Frontal cortex (tissue), 4 donors: ENCODE measurements at places on chromosomes 6 and 20. TPM values are rescaled to one million over a fixed set of nuclear protein-coding genes. Genes with fewer than 3 reads are reported as not detected.

- DNase-seq, result no peak
Measured at GRCh38 chr6:3813918-3814317, 35.3 kb upstream of the FAM50B start.

GRCh38 chr20:40606237-40606636 is 82.8 kb downstream of the MAFB start:
- DNase-seq, result no peak

- DNase-seq, result no peak
Measured at GRCh38 chr6:98905759-98906158, 42.0 kb downstream of the FBXL4 start.

- DNase-seq, result no peak
Measured at GRCh38 chr6:9361749-9362148, 926.4 kb upstream of the SLC35B3 start.

- no peak for DNase-seq
Measured at GRCh38 chr6:44030812-44031454, 96.3 kb downstream of the MRPL14 start.

GRCh38 chr20:61487346-61487996 is 235.4 kb downstream of the CDH4 start:
- no peak for DNase-seq

GRCh38 chr6:3612341-3613041 is 139.0 kb downstream of the PXDC1 start:
- no peak for DNase-seq

DNA sequence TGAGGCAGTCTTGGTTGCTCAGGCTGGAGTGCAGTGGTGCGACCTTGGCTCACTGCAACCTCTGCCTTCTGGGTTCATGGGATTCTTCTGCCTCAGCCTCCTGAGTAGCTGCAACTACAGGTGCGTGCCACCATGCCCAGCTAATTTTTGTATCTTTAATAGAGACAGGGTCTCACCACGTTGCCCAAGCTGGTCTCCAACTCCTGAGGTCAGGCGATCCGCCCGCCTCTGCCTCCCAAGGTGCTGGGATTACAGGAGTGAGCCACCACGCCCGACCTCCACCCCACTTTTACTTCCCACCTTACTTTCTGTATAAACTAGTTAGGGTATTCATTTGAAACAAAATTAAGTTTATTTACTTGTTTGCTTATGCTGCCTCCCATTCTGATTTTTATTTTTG is 86.5 kb downstream of the NCOA3 start:
- no peak for DNase-seq

DNA sequence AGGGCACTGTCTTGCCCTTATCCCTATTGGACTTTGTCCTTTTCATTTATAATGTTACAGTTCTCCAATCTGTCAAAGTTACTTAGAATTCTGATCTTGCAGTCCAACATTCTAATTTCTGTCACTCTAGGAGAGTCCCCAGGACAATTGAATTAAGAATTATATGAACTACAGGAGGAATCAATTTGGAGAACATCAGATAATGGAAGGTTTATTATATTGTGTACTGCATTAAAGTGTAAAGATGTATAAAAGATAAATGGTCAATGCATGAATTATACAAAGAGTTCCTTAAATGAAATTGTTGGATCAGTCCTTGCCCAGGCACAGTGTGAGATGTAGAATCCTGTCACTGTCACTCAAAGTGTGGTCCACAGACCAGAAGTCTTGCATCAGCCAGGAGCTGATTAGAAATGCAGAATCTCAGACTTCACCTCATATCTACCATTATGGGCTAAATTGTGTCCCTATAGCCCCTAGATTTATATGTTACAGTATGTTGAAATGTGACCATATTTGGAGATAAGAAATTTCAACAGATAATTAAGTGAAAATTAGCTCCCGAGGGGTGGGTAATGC is 145.5 kb downstream of the BTBD3 start:
- DNase-seq, result no peak

DNA sequence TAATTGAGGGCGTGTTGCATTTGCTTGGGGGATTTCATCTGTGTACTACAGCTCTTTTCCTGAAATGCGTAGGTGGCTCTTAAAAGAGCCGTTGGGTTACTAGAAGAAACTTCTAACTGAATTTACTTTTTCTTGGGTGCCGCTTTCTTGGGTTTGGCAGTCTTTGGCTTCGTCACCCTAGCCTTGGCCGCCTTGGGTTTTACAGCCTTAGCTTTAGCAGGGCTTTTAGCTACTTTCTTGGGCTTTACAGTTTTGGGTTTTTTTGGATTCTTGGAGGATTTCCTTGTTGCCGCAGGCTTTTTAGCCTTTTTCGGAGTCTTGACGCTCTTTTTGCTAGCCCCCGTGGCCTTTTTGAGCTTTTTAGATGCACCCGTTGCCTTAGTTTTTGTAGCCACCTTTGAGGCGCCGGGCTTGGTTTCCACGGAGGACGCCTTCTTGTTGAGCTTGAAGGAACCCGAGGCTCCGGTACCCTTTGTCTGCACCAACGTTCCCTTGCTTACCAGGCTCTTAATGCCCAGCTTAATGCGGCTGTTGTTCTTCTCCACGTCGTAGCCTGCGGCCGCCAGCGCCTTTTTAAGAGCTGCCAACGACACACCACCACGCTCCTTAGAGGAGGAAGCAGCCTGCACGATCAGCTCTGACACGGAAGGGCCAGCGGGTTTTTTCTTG is 54.5 kb downstream of the TRIM38 start:
- DNase-seq, result no peak

GRCh38 chr20:5127204-5127858 is 523 bp downstream of the CDS2 start:
- no peak for DNase-seq

DNA sequence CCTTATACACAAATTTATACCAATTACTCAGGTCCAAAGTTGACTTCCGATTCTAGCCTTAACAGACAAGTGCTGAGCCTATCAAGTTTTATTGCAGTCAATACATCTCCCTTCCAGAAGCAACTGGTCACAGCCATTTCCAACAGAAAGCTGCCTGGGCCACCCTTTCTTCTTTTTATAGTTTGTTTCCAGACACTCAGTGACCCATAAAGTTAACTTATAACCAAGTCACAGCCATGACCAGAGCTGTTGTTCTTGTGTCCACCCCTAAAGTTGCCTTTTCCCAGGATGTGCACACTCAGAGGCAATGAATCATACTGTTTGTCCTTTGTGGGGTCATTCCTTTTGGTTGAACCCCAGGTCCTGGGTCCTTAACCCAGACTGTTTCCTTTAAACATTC is 89.9 kb downstream of the CD83 start:
- DNase-seq, result no peak

- DNase-seq, result no peak
Measured at GRCh38 chr6:136146130-136146529, 104.0 kb downstream of the MTFR2 start.

GRCh38 chr6:84773133-84773430 is 8.7 kb upstream of the TBX18 start:
- no peak for DNase-seq

GRCh38 chr6:132730560-132730959 is 16.7 kb upstream of the VNN1 start:
- DNase-seq, result no peak

DNA sequence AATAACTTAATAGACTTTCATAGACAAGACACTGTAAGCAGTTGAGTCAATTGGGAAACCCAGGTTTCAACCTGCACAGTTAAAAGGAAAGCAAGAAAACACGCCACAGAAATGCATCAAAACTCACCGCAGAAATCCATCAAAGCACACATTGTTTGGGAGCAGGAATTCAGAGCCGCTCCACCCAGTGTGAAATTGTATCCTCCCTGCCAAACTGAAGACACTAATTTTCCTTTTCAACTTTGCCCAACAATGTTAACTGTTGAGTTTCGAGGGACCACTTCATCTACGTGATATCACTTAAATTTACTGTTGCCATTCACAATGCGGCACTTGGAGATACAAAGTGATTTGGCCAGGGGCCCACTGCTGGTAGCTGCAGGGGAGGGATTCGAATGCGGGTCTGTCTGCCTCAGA is 92.7 kb downstream of the DACT2 start:
- no peak for DNase-seq

DNA sequence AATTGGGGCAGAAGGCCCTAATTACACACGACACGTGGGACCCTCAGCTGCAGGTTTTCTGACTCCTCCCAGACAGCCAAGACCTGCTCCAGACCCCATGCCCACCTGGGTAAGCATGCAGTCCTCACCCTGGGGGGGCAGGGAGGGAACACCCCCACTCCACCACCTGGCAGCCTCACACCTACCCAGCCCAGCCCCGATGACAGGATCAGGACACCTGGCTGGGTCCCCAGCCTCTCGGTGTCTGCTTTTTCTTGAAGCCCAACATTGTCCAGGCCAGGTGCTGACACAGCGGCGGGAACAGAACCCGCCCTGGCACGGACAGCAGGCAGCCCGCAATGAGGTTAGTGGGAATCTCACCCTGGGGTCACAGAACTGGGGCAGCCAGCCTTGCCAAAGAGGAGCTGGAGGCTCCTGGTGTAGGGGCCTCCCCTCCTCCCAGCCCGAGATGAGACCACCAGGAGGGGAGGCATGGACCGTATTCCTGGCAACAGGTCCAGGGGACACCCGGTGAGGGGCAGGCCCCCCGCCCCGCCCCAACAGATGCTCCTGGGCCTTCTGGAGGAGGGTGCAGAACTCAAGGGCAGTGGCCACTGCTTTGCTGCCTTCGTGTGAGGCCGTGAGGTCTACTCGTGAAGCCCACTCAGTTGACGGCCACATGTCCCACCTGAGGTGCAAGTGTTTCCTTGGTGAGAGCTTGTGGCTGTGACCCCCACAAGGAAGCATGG is 103.8 kb downstream of the DLL1 start:
- DNase-seq, result no peak

DNA sequence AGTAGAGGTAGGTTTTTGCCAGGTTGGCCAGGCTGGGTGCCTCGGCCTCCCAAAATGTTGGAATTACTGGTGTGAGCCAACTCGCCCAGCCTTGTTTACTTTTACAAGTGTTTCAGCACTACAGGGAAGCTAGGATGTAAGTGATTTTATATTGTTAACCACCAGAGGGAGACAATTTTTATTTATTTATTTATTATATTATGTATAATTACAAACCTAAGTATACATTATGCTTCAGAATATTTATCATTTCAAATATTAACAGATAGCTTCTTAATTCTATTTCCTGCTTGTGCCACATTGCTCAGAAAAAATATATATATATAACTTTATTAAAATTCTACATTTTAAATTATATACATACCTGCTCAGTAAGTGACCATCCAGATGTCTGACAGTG is 9.8 kb downstream of the MMUT start:
- DNase-seq, result no peak

DNA sequence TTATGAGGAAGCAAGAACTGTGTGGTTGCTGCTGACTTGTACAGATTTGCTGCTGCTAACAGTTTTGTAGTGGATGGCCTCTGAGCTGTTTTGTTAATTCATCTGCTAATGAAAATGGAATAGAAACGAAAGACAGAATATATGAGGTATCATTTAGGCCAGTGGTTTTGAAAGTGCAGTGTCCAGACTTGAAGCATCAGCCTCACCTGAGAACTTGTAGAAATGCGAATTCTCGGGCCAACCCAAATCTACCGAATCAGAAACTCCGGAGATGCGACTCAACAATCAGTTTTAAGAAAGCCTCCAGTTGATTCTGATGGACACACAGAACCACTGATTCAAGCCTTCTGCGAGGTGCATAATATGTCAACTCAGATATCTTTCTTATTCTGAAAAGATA is 62.5 kb downstream of the CAP2 start:
- DNase-seq, result no peak

DNA sequence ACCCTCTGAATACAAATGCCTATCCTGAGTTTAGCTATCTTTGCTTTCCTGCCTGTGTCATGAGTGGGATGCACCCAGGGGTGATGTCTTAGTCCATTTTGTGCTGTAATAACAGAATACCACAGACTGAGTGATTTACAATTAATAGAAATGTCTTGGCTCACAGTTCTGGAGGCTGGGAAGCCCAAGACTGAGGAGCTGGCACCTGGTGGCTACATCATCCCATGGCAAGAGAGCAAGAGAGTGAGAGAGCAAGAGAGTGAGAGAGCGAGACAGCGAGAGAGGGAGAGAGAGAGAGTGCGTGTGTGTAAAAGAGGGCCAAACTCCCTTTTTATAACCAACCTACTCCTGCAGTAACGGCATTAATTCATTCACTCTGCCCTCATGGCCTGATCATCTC is 76.8 kb downstream of the PRDM1 start:
- no peak for DNase-seq

- no peak for DNase-seq
Measured at GRCh38 chr20:61706259-61706961, 359.3 kb downstream of the TAF4 start.

- DNase-seq, result no peak
Measured at GRCh38 chr6:93584300-93584699, 164.9 kb upstream of the EPHA7 start.

DNA sequence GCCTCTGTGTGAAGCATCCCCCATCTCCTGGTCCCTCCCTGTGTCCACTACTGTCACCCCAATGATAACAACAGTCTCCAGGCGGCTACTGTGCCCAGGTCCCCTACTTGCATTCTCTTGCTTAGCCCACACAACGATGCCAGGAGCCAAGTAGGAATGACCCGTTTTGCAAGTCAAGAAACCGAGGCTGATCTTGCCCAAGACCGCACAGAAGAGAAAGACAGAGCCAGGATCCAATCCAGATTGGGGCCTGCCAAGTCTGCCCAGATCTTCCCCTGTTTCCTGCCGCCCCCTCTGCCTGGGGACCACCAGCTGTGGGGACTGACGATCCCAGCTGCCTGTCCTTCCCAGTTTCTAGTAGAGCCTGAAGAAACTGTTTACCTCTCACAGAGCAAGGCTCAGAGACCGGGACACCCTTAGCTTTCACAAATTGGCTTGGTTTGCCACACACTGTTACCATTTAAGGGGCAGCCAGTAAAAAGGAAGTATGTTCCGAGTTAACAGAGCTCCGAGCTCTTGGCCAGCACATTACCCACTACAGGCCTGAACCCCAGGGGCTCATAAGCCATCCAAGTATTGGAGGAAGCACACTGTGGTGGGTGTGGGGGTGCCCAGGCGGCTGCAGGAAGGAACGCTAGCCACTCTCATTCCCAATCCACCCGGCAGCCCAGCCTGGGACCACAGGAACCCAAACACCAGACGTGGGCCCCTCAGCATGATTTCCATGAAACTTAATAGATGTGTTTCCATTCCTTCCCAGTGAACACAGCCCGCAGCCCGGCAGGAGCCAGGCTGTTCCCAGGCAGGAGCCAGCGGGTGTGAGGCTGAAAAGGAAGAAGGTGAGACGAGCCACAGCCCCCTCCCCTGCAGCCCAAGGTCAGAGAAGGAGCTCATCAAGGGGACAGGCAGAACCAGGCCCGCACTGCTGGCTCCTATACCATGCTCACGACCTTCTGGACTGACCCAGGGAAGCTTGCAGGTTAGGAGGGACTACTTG is 7.9 kb downstream of the KIAA1755 start:
- no peak for DNase-seq

- DNase-seq, result no peak
Measured at GRCh38 chr6:71452697-71453370, 164.2 kb downstream of the OGFRL1 start.

The CFB gene
- total RNA-seq, result 0.82 TPM

The OR2H1 gene
- under 0.01 TPM for total RNA-seq

The COL19A1 gene
- total RNA-seq, result 3.7 TPM

The HMGN4 gene
- total RNA-seq, result 73.4 TPM

The TRIM40 gene
- not detected for total RNA-seq

The TFAP2A gene
- total RNA-seq, result not detected

The GTPBP2 gene
- 32.6 TPM for total RNA-seq
